ENCODE measurements at places on chromosomes 13 and 19.

DNA sequence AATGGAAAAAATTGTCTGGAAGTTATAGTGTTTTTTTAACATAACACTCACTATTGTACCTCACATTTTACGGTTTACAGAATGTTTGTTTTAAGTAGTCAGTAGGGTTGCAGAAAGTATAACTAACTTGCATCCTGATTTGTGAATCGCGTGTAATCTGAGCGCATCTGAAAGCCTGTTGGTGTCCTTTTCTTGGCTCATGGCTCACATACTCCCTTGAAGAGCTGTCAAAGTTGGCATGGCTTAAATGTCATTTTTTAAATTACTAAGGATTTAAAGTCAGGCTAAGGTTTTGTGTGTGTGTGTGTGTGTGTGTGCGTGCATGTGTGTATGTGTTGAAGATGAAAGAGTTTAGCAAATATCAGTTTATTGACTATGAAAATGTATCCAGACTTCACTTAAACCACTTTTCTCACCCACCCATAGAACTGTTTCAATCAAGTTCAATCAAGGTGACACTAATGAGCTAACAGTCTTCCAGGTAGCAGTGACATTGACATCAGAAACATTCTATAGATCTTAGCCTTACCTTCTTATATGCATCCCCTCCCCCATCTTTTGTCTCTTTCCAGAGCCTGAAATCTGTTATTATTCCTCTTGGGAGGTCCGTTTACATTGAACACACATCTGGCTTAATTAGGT lies 480.4 kb upstream of the SGCG start:
- no peak for DNase-seq

GRCh38 chr19:50315773-50316448 lies 13.3 kb downstream of the KCNC3 start:
- no peak for DNase-seq

- DNase-seq = no peak
These were observed 131.8 kb downstream of the STARD13 start for GRCh38 chr13:33153421-33154404.

DNA sequence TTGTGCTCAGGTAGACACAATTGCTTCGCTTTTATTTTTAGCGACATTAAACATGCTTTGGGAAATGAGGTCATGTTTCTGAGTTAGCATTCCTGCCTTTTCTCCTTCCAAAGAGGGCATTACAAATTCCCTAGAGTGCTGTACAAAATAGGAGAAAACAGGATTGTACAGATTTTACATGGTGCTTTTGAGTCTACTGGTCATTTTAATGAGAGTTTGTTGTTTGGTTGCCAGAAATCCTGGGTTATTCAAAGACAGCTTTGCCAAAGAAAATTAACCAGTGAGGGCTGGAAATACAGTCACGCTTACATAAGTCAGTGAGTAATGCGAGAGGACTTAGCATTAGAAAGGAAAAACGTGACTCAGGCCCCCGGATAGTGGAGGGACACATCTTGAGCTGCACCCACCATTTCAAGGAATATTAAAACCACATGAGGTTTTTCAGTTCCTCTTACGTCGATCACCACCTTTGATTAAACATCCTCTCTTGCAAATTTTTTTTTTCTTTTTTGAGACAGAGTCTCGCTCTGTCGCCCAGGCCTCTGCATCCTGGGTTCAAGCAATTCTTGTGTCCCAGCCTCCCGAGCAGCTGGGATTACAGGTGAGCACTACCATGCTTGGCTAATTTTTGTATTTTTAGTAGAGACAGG lies 55.4 kb downstream of the SACS start:
- no peak for DNase-seq

- DNase-seq = no peak
These were observed 75.9 kb downstream of the TNFSF11 start for GRCh38 chr13:42649831-42650230.
